ENCODE measurements at places on chromosomes 3 and 15.

DNA sequence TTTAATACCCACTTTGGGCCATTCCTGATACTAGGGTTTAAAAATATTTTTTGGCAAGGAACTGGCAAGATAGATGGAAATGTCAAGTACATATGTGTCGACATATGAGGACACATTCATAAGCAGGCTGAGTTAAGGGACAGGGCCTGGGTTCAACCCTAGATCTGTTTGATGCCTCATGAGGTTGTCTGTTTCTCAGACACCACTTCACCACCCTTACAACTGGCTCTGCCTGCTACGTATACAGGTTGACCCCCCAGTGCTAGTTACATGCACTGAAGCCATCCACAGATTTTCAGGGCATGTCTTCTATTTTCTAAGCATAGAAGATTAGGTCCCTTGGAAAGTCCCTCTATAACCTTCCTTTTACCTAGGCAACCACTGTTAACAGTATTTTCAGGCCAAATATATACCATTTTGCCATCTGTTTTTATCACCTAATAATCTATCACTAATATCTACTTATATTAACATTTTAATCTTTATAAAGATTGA, 296.7 kb downstream of the PLCL2 start:
- DNase-seq: no peak

- no peak for DNase-seq
These were observed 79.3 kb downstream of the EEFSEC start for GRCh38 chr3:128232376-128233178.

DNA sequence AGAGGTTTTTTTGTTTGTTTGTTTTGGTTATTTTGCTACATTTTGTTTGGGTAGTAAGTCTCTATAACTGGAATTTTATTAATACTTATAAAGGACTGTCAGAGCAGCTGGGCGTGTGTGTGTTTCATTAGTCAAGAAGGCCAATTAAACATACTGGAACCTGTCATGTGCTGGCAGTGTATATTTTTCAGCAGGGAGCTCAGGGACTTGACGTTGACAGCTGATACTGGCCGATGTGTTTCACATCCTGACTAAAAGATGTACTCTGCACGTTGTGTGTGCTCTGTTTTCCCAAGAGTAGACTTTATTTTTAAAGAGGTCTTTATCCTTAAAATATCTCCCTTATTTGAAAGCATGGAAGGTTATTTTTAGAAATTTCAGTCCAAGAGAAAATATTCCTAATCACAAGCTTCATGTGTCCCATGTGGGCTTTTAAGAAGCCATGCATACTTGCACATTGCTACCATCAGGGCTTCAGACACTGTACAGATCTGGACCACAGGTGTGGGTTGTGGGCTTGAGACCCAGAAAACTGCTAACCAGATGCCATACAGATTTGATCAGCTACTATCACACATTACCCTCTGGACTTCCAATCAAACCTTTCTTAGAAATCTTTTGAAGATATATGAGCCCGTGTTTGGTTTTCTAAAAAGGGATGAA, 135.9 kb downstream of the FEZF2 start:
- DNase-seq: no peak

- DNase-seq: peak; percentile 36
These were observed at the start of gene COL6A5 for GRCh38 chr3:130345487-130346079. COL6A5 (plus strand) TSS chr3:130345672; CDS start chr3:130373639, 27,967 bp downstream.

GRCh38 chr15:41945221-41945620, 27.1 kb downstream of the EHD4 start:
- DNase-seq: no peak

DNA sequence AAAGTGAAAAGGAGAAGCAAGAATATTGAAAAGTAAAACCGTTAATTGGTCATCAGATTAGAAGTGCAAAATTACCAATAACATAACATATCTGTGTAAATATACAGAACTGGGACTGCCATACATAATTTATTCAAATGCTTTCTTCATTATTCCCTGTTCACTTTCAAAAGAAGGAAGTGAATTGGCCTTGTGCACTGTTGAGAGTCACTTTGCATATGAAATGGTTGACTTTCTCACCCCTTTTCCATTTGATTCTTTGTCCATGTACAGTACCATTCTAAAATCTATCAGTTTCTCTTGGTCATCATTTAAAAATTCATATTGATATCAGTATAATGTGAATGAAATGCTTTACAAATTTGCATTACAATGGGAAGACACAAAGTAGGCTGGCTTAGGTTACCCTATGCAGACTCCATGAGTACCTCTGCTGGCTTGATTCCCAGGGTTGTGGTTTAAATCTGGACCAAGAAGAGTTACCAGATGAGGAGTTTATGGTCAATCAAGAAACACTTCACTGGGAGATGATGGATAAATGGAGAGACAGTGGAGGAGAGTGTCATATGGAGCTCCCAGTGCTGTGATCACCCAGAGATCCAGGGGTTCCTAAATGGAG, 210.9 kb upstream of the TOPAZ1 start:
- no peak for DNase-seq

DNA sequence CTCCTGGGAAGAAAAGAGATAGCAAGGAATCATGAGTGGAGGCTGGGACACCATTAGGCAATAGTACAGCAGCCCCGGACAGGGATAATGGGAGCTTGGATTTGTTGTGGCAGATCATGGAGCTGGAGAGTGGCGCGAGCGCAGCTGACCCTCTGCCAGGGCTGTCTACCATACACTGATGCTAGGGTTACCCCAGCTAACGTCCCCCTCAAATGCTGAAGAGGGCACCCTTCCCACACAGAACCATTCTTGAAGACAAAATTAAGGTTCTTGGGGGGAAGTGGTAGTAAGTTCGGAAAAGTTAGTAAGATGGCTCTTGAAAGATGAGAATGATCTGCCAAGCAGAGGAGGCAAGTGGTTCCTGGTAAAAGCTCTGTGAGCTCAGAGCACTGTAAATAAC, 61.1 kb downstream of the ST3GAL6 start:
- no peak for DNase-seq

GRCh38 chr15:92098869-92099268, 245.4 kb downstream of the SLCO3A1 start:
- no peak for DNase-seq

GRCh38 chr3:38102444-38102814, 34.5 kb downstream of the ACAA1 start:
- no peak for DNase-seq

- peak; percentile 71 for DNase-seq
These were observed 657 bp downstream of the PATL2 start for GRCh38 chr15:44710236-44711095.

- DNase-seq: no peak
These were observed 16.7 kb downstream of the AKAP13 start for GRCh38 chr15:85397151-85397550.

DNA sequence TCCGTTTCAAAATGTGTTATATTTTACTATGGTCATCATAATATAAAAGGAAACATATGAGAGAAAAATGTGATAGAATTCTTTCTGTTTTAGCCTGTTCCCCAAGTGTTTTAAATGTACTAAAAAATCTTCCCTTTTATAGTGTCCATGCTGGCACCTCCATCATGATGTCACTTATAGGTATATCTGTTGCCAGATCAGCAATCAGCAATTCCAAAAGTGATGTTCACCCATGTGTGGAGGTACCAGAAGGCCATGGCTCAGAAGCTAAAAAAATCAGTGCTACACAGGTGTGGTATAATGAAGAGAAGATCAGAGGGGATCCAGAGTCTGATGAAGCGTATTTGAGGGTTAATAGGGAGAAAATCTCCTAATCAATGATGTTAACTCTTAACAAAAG, 1.1 kb upstream of the GPR15 start:
- no peak for DNase-seq

DNA sequence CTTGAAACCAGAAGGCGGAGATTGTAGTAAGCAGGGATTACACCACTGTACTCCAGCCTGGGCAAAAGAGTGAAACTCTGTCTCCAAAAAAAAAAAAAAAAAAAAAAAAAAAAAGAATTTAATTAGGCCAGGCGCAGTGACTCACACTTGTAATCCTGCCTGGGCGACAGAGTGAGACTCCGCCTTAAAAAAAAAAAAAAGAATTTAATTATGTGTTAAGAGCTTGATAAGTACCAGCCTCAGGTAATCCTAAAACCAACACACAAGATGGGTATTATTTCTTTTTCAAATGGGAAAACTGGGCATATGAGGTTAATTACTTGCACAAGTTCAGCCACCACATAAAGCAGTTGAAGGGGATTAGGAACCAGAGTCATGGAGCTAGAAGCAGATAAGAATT, 49.0 kb downstream of the PBRM1 start:
- no peak for DNase-seq

GRCh38 chr3:128950223-128950938, 43.5 kb downstream of the CFAP92 start:
- DNase-seq: no peak

DNA sequence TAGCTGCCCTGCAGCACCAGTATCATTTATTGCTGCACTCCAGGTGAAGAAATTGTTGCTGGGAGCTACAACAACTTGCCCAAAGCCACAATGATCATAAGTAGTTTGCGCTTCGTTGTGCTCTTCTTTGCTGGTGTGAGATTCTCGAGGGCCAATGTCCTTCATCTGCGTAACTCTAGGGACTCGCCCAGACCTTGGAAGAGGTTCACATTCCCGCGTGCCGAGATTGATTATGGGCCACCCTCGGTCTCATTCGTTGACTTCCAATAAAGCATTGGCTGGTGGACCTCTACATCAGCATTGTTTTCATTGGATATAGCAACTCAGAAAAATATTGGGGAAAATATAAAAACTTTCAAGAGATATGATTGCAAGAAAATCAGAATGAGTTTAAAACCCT, 423 bp upstream of the PHLDB2 start:
- no peak for DNase-seq

- DNase-seq: no peak
These were observed 142.4 kb downstream of the ANXA2 start for GRCh38 chr15:60255390-60255789.

DNA sequence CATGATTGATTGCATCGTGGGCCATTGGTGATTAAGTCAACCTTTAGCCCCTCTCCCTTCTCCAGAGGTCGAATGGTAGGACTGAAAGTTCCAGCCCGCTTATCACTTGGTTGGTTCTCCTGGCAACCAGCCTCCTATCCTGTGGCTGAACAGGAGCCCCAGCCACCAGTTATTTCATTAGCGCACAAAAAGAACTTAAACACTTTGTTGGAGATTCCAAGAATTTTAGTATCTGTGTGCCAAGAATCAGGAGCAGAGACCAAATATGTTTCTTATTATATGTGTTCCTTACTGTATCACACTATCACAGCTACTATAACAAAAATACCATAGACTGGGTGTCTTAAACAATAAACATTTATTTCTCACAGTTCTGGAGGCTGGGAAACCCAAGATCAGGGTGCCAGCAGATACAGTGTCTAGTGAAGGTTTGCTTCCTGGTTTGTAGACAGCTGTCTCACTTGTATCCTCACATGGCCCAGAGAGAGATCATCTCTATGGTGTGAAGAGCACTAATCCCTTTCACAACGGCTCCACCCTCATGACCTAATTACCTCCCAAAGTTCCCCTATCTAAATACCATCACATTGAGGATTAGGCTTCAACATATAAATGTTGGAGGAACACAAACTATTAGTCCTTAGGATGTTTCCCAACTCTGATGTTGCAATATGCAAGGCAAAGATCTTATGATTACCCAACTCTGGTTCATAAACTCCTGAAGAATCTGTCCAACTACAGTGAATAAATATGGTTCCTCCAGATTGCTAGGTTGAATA, 30.5 kb upstream of the APH1B start:
- no peak for DNase-seq

DNA sequence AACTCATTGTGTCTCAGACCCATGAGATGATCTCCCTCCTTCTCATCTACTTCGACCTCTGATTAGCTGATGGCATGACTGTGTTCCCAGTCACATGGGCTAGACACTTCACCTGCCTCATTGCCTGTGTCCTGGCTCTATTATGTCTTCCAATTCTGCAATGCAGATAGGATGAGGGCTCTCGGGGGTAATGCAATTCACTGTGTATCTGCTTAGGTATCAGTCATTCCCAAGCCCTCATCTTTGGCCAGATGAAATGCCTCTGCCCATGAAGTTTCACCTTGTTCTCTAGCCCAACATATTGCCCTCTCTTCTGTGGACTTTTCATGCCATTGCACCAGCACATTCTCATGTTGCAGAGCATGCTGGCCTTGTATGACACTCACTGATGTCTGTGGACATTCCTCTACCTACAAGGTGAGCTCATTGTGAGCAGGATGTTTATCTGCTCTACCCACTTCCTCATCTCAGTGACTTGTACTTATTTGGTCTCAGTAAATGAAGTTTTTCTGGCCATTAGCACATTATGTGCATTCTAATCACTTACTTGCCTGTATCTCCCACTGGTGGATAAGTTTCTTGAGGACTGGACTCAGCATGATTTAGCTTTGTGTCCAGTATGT, 32.3 kb downstream of the MOBP start:
- no peak for DNase-seq

DNA sequence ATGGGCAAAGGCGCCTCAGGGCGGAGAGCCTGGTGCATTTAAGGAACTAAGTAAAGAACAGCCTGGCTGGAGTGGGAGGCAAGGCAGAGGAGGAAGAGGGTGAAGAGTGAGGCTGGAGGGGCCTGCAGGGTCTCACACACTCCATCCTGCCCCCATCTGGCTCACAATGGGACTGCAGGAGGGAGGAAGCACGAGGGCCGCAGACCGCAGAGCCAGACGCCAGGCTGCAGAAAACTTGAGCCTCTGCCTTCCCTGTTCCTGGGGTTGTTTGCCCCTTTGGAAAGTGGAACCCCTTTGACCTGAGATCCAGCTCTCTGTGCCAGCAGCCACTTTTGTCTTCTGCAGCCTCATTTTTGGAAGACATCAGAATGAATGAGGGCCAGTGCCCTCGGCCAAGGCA, 138.0 kb downstream of the SRGAP3 start:
- DNase-seq: no peak

DNA sequence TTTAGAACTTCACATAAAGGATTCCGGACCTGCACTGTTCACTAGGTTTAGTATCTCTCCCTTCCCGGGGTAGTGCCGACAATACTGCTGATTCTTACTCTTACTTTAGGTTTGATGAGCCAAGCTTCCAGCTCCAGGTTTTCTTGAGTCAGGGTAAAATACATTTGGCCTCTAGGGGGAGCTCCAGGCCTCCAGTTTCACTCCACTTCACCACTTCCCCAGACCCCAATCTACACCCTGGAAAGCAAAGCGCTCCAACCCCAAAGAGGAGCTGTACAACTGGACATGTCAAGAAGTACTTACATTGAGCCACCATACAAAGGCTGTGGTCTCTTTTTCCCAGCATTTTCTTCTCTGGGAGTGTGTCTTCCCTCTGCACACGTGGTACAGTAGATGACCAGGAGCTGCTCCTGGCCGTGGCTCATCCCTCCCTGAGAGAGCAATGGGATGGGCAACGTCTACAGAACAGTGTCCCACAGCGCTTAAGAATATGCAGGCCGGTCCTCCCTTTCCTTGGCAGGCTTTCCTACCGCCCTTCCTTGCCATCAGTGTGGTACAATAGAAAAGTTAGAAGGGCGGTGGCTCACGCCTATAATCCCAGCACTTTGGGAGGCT, 93.9 kb upstream of the CCDC80 start:
- DNase-seq: no peak
